ENCODE measurements at places on chromosomes 11 and 22.

DNA sequence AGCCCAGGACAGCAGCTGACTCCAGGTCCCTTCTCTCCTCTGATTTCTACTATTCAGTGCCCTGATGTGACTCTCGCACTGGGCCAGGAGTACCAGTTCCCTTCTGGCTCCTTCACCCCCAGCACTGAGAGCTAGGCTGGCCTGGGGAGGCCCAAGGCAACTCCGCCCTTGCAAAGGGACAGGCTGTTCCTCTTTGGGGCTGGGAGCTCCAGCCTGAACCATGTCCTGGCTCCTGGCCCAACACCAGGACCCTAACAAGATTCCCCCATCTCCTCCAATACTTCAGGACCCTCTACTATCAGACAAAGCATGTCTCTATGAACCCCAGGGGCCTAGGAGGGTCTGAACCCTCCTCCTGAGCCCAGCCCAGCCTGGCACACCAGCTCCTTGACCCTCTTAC is 12.5 kb downstream of the CREB3L1 start:
- no peak for DNase-seq

GRCh38 chr11:129705933-129706332 is 109.7 kb upstream of the TMEM45B start:
- no peak for DNase-seq

DNA sequence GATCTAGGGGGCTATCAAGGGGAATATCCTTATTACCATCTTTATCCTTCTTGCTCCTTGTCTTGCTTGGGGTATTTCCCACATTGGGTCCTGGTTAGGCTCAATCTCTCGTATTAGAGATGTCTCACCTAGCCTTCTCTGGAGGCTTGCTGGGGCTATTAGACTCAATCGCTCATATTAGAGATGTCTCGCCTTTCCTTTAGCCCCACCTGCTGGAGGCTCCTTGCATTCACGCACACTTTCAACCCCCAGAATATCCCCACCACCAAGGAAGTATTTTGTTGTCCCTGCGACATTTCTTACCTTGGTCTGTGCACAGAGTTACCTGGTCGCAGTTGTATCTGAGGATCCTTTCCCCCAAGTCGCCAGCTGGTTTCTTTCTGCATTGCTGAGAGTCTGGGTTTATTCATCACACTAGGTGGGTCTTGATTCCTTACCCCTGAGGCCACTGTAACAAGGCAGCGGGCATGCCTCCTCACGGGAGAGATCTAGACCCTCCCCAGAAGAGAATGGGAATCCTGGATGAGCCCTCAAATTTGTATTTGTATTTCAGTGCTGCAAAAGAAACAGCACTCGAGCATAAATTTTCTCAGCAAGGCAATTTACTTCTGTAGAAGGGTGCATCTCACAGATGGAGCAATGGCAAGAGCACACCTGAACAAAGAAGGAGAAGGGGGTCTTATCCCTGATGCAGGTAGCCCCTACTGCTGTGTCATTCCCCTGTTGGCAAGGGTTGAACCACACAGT is 15.9 kb upstream of the HYLS1 start:
- no peak for DNase-seq

DNA sequence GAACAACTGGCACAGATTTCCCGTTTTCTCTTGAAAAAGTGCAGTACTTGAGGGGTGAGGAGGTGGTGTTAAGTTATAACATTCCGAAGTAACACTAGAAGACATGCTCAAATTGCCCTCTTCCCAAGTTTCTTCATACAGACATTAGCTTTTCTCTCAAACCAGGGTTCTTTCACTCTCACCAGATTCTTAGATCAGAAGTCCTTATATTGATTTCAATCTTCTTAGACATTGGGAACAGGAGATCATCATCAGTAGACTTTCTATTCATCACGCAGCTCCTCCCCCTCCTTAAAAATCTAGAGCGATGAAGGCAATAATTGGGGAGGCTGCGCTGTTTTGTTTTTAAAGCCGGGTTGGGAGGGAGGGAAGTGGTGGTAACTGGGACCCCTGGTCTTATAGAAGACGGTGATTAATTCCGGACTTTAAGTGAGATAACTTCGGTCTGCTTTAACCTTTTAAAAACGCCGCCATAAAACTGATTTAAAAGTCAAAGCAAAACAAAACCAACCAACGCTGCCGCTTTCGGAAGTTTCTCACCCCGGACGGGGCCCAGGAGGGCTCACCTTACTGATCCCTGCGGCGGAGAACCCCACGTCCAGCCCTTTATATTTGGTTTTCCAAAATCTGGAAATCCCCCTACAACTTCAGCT is 665 bp downstream of the USP28 start:
- no peak for DNase-seq
